Stimulated activated CD8-positive, alpha-beta memory T cell treated with anti-CD3 and anti-CD28 coated beads, Interleukin-4, amount 100 ng/mL, for 4 hours (primary cell): ENCODE measurements at places on chromosomes 2 and 18.

DNA sequence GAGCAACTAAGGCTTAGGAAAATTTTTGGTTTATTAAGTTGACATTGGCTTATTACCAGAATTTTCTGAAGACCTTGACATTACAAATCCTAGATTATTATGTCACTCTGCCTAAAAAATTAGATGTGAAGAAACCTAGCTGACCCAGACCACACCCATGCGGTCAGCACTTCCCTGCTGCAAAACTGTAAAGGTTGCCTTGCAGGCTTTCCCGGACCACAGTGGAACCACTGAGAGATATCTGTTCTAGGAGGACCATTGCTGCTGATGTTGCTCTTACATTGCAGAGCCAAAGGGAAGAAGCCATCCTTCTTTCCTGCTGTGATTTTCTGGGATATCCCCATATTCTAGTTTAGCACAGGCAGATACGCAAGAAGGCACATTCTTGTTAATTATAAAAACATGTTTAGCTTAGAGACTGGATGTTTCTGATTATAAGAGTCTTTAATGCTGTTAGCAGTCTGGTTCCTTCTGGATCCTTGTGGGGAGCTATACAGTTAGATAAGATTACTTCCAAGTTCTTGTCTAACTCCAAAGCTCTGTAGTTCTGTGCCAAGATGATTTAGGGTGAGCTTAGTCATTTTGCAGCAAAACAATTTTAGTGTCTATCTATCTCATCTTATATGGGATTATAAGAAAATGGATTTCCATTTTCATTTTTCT, 70.2 kb downstream of the AOX1 start:
- no peak for DNase-seq

DNA sequence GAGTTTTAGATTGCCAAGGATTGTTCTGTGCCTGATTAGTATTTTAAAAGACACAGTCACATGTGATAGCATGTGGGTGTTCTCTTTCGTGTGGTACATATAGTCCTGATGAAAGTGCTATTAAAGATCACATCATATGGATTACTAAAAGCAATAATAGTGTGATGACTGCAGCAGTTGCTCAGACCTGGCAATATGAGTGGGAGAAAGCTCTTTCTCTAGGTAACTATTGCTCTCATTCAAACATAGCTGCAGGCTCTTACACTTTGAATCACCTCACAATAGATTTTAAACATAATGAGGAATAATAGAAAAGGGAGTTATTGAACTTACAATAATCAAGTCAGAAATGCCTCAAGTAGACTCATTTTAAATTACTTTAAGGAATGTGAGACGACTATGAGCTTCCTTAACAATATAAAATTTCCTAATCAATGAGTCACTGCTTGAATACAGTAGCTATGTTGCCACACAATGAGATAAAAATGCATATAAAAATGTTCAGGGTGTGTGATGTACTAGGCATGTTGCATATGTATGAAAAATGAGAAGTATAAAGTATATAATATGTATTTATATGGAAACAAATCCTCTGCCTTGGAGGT, 452.1 kb downstream of the TMX3 start:
- DNase-seq = no peak

DNA sequence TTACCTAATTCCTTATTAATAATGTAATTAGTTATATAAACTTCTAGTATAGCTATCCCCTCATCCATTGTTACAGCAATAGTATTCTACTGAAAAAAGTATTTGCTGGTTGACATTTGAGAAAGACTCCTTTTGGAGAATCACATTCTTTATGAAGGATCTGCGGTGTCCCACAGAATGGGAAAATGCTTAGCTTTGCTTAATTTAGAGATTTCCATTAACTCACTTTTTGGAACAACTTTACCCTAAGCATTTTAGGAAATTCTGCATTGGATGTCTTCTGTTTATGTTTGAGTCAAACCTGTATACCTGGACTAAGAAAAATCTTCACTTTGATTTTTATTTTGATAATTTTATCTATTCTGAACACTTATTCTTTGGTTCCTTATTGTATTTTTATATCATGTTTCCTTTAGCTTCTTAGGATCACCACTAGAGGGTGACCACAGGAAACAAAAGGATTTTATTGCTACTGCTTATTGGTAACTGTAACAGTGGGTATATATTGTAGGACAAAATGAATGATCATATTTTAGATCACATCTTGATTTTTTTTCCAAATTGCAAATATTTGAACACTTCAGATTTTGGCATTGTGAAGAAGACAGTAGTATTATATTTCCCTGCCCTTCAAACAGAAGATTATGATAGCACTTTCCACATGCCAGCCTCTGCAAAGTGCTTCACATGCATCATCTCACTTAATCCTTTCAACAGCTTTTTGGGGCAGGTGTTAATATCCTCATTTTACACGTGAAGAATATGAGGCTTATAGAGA, 79.6 kb downstream of the MIB1 start:
- no peak for DNase-seq

- no peak for DNase-seq
Measured at GRCh38 chr2:38515155-38516074, 87.3 kb downstream of the HNRNPLL start.

- no peak for DNase-seq
Measured at GRCh38 chr2:60447943-60448342, 105.5 kb downstream of the BCL11A start.

GRCh38 chr2:200199576-200200263, 106.8 kb upstream of the SPATS2L start:
- DNase-seq = no peak

DNA sequence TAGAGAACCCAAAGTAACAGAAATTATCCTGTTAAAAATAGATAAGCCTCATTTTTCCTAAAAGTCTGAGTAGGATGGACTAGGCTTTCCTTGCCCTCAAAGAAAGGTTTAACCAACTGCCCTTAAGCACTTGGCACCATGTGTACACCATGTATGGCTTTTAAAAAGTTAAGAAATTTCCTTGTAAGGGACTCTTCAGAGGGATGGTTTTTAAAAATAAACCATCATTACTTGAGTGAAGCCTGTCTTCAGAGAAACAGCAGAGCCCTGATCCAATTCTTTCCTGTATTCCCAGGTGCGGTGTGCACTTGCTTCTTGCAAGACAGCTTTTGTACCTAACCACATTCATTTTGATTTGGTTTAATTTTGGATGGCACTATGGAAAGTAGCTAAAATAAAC, 1.1 kb upstream of the NEMP2 start:
- no peak for DNase-seq
